Activated T-cell treated with anti-CD3 and anti-CD28 coated beads, Interleukin-2, amount 50 U/mL, for 48 hours (primary cell): ENCODE measurements at places on chromosomes 3 and 15.
A peak's percentile ranks its signal among the peaks of the same experiment; 100 is the strongest.

DNA sequence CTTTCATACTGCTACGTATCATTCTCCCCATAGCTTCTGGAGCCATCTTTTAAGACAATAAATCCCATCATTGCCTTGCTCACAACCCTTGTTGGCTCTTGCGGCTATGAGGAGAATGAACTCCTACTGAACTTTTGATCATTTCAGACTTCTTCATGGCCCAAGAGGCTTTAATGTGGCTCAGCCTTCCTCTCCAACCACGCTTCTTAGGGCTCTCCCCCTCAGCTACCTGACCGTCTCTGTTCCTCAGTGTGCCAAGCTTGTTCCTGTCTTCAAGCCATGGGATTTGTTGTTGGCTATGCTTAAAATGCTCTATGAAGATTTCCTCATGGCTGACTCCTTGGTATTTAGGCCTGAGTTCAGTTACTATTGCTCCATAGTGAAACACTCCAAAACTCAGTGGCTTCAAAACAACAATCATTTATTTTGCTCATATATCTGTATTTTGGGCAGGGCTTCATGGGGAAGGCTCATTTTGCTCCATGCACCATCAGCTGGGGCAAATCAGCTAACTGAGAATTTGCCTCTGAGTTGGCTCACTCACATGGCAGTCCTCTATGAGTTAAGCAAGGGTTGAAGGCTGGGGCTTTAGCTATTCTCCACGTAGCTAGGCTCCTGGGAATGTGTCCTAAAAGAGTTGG, 47.5 kb downstream of the FOXL2 start:
- DNase-seq = no peak

DNA sequence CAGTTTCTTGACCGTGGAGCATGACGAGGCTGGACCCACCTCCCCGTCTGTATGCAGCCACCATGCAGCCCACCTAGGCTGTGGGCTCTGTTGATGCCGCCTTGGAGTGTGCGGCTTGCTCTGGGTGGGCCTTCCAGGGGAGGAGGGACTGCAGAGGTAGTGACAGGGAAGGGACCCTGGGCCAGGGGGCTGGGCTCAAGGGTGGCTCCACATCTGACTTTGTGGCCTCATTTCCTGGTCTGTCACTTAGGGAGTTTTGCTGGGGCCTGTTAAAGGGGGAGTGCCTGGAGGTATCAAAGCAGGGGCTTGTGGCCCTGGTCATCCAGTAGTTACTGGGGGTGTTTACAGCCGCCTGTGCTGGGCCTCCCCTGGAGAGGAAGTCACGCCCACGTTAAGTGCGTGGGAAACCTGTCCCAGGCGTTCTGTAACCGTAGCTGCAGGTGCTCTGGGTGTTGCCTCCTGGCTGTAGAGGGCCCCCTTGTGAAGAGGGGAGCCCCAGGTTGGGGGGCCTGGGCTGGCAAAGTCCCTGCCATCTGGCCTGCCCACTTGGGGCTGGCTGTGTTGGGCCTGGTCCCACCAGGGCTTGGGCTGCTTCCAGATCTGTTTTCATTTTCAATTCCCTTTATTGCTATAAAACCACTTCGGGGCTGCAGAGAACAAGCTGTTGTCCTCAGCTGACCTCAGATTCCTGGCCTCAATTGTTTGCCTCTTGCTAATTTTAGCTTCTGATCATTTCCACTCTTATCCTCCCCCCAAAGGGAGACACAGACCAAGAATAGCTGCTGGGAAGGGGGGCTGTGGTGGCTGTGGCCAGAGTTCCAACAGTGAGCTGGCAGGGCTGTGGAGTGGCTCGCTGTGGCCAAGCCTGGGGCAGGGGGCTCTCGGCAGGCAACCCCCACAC, 26.5 kb downstream of the KLF13 start:
- DNase-seq = peak; percentile 67

DNA sequence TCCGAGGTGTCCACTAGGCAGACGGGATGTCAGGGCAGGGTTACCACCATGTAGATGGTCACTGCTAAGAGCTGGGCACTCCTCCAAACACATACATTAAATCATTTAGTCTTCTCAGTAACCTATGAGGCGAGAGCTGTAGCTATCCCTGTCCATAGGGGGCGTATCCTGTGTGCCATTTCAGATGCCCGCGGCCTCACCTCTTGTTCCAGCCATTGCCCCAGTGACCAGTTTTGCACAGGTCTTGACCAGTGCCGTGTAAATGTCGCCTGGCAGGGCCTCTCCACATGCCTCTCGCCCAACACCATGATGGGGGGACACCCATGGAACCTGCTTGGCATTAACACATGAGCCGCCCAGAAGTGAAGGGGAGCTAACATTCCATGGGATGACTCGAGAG, 20.8 kb upstream of the SRP14 start:
- peak; percentile 12 for DNase-seq

- no peak for DNase-seq
Measured at GRCh38 chr15:59553879-59554735, 57.5 kb upstream of the GCNT3 start.

DNA sequence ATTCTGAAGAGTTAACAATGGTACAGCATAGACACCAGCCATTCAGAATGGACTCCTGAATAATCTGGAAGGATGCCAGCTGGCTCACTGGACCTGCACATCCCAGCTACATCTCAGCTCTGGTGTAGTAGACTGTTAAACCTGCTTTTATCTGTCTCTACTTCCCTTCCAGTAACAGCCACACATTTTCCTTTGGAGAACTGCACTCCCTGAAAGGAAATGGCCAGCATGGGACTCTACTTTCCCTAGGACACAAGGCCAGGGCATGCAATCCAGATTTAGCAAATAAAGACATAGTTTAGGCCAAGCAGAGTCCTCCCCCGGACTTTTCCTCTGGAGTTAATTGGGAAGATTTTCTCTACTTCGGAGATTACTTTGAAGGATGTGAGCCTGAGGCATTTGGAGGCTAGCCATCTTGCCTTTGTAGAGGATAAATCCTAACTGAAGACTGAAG, 82.7 kb upstream of the TCF12 start:
- DNase-seq = no peak

DNA sequence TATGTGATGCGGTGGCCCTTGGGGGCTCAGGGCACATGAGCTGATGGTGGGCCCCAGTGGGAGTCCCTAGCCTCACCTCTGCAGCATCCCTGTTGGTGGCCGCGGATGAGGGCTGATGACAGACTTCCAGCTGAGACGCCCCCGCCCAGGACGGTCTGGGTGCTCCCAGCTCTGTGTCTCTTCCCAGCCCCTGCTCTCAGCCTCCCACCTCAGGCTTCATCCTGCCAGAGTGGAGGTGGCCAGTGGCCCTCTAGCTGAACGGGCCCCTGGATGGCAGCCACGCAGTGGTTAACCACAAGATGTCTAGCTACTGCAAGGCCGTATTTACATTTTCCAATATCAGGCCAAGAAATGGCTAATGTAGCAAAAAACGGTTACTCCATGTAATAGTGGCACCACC, 205.3 kb upstream of the LINGO1 start:
- no peak for DNase-seq
